ENCODE measurements at places on chromosomes 2 and 18.

- no peak for DNase-seq
Observed at GRCh38 chr2:237184192-237184918, 98.7 kb downstream of the COPS8 start.

DNA sequence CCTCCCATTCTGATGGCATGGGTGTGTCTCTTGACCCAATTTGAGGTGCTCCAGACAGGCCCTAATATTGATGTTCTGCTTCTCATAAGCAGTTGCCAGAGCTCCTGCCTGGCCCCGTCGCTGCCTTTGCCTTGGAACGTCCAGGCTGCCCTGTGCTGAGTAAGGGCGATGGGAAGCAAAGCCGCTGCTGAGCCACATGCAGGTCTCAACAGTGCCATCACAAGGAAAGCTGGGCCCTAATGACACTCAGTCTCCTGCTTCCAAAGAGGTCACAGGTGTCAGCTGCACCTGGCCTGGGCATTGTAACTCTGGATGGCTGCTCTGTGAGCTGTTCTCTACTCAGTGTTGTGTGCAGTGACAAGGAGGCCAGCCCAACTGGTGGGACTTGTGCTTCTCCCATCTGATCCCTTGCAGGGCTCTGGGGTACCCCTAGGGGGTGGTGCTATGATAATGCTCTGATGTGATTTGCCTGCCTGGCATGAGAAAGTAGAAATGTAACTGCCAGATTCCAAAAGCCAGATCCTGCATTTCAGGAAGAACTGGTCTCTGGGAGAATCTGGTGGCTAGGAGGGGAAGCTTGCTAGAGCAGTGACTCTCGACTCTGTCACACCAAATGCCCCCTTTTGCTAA lies 8.7 kb downstream of the TTC39C start:
- no peak for DNase-seq

DNA sequence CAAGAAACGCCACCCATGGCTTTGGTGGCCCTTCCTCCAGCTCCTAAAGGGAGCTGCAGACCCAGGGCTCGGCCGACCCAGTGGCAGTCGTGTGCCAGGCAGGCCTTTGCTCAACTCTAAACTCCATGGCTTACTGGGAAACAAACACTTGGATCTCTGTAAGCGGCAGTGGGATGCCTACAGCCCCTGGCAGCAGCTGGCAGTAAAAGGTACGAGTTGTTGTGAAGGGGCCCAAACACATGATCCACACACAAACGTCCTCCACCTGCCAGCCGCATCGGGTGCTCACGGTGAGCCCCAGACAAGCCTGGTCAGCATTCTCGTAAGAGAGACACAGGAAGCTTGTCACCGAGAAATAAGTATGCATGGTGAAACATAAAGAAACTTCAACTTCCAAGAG lies 214.9 kb downstream of the MGAT5 start:
- no peak for DNase-seq

DNA sequence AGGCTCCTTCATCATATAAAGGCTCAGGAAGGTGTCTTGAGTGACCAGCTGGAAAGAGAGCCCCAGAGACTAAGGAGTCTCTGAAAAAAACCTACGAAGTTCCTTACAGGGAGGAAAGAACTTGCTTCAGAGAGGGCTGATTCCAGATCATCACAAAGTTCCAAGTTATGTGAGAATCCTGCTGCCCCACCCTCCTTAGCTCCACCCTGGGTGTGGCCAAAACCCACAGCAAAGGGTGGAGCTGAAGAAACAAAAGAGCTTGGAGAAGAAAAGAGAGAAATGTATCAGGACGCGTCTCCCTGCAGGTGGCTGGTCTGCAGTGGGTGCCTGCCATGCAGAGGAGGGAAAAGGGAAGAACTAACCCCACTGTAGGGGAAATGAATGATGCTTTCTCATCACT lies 32.8 kb upstream of the ZNF396 start:
- no peak for DNase-seq

- DNase-seq, result no peak
Observed at GRCh38 chr18:2102022-2102421, 469.3 kb downstream of the METTL4 start.

DNA sequence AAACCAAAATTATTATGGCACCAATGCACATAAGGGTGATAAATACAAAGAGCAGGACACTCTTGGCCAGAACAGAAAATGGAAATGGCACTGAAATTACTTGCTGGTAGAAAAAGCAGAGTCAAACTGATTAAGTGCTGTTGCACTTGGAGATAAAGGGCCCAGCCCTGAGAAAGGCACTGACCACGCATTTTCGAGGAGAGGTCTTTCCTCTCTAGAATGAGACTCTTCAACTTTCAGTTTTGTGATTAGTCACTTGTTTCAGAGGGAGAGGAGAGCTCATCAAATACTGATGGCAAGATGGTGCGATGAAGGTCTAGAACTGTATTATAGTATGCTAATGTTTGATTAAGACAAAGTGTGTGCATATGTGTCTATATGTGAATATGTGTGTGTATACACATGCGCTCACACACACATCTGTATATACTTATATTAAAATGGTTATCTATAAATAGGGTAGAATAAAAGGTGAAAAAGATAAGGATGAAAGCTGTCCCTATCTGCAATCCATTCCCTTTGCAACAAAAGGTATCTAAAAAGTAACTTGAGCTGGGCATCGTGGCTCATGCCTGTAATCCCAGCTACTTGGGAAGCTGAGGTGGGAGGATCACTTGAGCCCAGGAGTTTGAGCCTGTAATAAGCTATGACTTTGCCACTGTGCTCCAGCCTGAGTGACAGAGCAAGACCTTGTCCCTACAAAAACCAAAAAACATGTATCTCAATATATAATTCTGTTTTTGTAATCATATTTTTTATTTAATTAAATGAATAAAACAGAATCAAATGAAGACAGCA lies 48.8 kb upstream of the ZDBF2 start:
- no peak for DNase-seq

- DNase-seq, result no peak
Observed at GRCh38 chr18:57543560-57543959, 42.9 kb downstream of the FECH start.

DNA sequence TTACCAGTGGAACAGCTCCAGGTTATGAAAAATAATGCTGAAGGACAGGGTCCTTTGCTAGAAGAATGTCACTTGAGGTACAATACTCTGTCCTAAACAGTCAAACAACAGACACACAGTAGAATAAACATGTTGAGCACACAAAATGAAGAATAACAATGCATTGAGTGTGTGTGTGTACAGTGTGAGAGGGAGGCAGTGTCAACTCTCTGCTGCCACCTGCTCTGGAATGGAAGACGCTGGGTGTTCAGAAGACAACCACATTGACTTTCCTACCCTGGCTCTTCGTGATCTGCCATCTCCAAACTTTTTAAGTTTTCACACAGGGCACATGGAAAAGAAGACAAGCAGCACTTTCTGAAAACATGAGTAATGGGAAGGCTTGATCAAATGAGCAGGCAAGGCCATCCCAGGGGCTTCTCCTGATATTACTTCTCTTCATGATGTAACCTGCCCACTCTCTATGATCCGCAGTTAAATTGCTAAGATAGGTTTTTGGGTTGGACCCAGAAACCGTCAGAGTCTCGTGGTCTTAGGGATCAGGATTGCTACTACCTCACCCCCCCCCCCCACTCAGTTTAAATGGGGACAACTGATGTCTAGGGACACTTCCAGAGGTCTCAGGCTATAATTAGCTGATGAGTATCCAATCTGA lies 533.2 kb upstream of the TNP1 start:
- DNase-seq, result no peak

DNA sequence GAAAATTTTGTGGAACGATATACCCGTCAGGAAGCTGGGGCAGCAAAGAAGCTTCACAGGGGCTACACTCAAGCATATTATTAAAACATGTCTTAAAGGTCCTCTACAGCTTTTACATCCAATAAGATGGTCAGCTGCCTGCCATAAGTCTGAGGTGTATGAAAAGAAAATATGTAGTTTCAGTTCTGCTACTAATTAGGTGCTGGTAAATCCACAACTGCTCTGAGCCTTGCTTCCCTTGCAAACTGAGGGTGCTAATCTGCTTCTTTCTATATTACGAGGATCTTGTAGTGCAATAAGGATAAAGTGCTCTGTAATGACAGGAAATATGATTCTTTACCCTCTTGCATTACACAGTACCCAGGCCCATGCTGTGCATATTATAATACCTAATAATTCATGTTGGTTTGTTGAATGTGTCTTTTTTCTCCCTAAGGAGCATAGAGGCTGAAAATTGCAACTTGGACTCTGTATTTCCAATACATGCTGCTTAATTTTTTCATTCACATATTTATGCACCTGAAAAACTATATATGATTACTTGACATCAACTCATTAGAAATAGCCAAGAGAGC lies 14.5 kb upstream of the SLC8A1 start:
- no peak for DNase-seq

DNA sequence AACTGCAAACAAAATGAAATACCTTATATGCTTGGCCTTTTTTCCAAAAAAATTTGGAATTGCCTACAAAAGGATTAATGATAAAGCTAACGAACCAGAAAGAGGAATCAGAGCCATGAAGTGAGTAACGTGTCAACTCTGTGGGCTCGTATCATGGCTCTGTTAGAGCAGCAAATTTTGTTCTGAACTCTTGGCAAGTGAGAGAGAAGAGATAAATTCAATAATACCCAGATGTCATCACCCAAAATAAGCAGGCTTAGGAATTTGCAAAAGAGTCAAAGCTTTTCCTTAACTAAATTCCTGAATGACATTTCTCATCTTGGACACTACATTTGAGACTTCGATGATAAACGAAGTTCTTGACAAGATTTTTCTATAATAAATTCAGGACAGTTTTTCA lies 4.4 kb downstream of the TXNDC2 start:
- DNase-seq, result no peak

- DNase-seq, result no peak
Observed at GRCh38 chr18:79343567-79344207, 52.0 kb upstream of the NFATC1 start.

DNA sequence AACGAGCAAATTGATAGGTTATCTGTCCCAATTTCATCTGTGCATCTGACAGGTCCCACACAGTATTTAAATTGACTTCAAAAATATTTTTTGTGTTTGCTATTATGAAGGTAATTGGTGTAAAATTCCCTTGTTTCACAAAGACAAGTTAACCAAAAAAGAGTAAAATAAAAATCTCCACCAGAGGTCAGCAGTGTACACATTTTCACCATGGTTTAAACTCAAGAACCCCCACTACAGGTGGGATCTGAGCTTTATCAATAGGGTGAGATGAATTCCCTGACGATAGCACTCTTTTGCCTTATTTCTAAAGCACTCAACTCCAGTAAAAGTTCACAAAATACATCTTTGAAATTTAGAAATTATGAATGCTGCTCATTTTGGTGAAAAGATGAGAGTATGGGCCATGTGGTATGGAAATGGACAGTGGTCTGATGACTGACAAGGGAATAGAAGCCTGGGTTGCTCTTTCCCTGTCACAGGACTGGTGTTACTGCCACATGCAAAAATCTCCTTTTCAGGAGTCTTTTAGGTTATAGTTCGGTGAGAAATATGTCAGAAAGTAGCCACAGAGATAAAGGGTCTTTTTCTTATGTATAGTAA lies 68.0 kb downstream of the SERPINB8 start:
- DNase-seq, result no peak

DNA sequence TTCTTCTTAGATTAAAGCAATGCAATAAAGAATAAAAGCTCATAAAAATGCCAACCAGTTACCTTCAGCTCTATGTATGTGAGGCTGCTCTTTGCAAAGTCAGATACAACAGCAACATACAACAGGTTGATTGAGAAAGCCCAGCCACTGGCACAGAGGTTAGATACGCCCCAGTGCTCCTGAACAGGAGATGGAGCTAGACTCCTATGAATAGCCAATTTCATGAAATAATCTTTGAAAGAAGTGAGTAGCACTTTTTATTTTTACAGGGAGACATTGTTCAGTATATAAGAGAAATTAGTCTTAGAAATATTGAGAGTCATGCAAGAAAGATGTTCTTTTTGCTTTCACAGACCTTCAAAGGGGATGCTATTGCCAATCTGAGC lies 362.4 kb upstream of the MEX3C start:
- no peak for DNase-seq

- no peak for DNase-seq
Observed at GRCh38 chr2:152480821-152481399, 145.9 kb downstream of the FMNL2 start.

DNA sequence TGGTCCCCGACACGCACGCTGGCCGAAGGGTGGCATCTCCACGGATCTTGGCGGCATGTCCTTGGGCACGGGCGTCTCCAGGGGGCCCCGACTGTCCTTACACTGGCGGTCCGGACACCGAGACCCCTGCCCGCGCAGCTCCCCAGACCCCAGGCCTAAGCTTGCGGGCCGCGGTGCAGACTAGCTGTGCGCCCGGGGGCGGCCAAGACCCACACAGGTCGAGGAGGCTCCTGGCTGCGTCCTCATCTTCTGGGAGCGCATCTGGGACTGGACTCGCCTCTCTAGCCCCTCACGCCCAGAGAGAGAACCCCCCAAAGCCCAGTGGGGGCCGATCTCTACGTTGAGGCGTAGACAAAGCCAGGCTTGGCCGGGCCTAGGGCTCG lies 475 bp upstream of the TWIST2 start:
- no peak for DNase-seq

- no peak for DNase-seq
Observed at GRCh38 chr2:218815244-218815637, 16.4 kb downstream of the PRKAG3 start.

GRCh38 chr2:47653902-47654789 lies 128.8 kb upstream of the MSH6 start:
- DNase-seq, result no peak

- no peak for DNase-seq
Observed at GRCh38 chr2:171389325-171389724, 44.5 kb downstream of the METTL8 start.

DNA sequence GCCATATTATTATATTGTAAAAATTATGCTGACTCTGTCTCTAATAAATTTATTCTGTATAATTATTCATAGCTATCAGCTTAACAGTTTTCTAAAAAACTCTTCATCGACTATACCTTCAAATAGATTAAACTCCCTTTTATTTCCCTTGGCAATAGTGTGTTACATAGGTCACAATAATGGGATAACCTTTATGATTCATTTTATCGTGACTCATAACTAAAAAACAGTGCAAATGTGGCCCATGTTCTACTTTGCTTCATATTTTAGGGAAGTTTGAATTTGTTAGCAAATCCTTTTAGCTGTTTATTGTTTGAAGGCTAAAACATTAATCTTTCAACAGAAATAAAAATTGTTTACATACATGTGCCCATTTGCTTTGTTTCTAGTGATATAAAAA lies 783.2 kb upstream of the CDH2 start:
- DNase-seq, result no peak

GRCh38 chr2:210555555-210555954 lies 844 bp upstream of the CPS1 start:
- DNase-seq, result no peak

- DNase-seq, result no peak
Observed at GRCh38 chr2:158904627-158905177, 63.7 kb upstream of the TANC1 start.

- DNase-seq, result no peak
Observed at GRCh38 chr2:159828738-159829137, 30.7 kb upstream of the CD302 start.

DNA sequence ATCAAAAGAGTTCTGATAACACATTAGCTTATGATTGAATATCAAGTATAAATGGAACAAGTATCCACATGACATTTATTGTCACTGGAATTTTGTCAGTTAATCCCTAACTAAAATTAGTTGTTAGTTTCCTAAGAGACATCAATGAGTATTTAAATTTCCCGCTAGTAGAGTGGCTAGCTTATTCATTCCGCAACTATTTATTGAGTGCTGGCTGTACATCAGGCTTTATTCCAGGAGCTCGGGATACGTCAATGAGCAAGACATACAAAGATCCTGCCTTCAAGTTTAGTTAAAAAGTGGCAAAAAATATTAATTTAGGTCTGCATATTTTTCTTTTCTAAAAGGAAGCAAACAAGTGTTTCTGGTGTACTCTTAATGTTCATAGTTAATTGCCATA lies 59.3 kb downstream of the PRKRA start:
- DNase-seq, result no peak
